RPMI7951 (cell line): ENCODE measurements at places on chromosomes 2 and 18. TPM values are rescaled to one million over a fixed set of nuclear protein-coding genes. Genes with fewer than 3 reads are reported as not detected.

VWC2L gene
- not detected in 2 replicates for total RNA-seq

LOXHD1 gene
- total RNA-seq = not detected in 2 replicates

IL1A gene
- 1.9 and 2.3 TPM in 2 replicates for total RNA-seq

IKZF2 gene
- total RNA-seq = 3.8 and 4.1 TPM in 2 replicates
